T47D (cell line): ENCODE measurements at places on chromosomes 1 and 21.
A peak's percentile ranks its signal among the peaks of the same experiment; 100 is the strongest.

- no peak for DNase-seq
Measured at GRCh38 chr1:85397490-85398032, 67.4 kb downstream of the DDAH1 start.

GRCh38 chr1:62356257-62356835 is 37.1 kb upstream of the KANK4 start:
- DNase-seq, result no peak

- no peak for DNase-seq
Measured at GRCh38 chr1:218694636-218695035, 349.5 kb downstream of the TGFB2 start.

DNA sequence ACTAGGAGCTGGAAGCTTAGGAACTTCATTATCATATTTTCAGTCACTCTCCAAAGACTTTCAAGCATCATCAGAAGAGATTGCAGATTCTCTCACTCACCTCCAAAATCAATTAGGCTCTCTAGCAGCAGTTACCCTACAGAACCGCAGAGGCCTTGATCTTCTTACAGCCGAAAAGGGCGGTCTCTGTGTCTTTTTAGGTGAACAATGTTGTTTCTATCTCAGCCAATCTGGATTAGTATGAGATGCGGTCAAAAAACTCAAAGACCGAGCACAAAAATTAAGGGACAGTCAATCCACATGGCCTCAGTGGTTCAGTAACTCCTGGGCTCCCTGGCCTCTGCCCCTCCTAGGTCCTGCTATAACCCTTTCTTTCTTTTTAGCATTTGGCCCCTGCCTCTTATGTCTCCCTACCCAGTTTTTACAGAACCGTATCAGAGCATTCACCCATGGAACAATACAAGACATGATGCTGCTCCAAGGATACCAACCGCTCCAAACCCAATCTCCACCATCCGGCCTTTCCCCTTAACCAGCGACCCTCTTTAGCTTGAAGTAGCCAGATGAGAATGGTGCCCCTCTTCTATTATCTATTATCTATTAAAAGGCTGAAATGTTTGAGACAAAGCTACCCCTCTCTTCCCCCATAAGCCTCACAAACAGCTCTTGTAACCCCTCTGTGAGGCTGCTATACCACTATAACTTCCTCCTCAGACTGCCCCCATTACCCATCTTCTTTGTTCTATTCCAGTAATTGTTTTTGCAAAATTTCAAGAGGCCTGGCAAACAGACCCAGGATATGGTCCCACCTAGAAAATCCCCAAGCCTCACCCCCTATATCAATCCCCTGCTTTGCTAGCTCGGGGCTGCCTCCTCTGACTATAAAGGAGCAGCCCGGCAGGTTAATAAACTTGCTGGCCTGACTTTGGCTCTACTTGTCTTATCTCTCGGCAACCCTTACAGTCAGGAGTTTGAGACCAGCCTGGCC is 18.7 kb upstream of the CA6 start:
- no peak for DNase-seq

- no peak for DNase-seq
Measured at GRCh38 chr1:19808351-19808750, 6.7 kb downstream of the RNF186 start.

DNA sequence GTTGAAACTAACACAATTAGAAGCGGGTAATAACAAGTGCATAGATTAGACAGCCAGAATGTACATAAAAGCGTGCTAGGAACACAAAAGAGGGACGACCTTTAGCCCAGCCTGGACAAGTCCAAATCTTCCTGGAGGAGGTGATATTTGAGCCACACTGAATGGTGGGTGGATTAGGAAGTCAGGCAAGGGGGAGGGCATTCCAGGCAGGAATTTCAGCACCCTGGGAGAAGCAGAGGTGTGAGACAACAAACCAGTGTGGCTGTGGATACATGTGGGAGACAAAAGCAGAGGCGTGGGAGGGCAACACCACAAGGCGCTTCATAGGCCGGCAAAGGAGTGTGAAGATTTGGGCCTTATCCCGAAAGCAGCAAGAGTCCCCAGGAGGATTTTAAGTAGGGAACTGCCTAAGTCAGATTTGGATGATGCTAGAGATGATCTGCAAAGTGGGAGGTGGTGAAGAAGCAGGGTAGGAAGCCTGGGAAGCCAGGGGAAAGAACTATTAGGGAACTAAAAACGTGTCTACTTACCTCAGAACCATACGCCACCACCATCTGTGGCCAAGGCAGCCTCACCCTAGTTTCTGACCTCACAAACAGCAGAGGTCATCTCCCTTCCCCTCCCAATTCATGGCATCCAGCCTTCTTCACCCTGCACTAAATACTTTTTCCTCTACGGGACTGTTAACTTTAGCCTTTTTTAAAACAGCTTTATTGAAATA is 81.8 kb downstream of the GLUL start:
- peak; percentile 46 for DNase-seq

DNA sequence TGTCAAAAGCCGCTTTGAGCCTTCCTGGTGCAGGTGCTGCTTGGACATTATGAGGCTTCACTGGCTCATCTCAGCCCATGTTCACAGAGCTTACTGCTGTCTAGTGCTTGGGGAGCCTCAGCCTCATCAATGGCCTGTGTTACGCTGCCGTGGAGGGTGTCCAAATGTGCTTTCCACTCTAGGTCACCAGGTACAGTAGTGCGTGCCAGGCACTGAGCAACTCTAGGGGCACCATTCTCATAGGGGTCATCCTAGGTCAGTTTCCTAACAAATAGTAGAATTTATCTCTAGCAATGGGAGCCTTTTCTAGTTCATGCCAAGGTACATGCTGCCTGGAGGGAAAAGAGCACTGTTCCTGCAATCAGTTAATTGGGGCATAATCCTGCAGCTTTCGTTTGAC is 193.8 kb downstream of the DYRK1A start:
- no peak for DNase-seq

DNA sequence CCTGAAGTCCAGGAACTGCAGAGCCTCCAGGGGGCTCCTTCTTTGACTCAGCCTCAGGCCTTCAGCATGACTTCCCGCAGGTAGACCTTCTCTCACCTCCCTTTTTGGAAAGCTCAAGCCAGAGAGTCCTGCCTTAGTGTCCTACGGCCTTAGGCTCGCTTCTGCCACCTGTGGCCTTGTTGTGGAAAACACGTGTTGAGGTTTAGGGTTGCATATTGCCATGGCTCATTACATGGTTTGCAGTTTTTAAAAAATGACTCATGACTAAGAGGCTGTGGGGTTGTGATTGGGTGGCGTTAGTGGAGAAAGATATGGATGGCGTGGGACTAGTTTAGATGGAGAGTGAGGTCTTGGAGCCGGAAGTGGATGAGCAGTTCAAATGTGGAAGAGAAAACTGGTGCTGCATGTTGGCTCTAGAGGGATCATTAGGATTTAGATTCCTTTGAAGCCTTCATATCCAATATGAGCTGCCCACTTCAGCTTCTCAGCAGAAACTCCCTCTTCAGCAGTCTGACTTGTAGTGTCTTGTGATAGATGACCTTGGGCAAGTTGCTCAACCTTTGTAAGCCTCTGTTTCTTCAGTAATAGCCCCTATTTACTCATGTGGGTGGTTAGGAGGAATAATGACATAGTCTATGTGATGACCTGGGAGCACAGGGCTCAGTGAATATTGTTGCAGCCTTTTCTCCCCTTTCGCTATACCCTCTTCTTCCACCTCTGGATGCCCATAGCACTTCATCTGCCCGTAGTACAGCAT is 6.5 kb upstream of the FGGY start:
- peak; percentile 79 for DNase-seq
